ENCODE measurements at places on chromosomes 1 and 21.

DNA sequence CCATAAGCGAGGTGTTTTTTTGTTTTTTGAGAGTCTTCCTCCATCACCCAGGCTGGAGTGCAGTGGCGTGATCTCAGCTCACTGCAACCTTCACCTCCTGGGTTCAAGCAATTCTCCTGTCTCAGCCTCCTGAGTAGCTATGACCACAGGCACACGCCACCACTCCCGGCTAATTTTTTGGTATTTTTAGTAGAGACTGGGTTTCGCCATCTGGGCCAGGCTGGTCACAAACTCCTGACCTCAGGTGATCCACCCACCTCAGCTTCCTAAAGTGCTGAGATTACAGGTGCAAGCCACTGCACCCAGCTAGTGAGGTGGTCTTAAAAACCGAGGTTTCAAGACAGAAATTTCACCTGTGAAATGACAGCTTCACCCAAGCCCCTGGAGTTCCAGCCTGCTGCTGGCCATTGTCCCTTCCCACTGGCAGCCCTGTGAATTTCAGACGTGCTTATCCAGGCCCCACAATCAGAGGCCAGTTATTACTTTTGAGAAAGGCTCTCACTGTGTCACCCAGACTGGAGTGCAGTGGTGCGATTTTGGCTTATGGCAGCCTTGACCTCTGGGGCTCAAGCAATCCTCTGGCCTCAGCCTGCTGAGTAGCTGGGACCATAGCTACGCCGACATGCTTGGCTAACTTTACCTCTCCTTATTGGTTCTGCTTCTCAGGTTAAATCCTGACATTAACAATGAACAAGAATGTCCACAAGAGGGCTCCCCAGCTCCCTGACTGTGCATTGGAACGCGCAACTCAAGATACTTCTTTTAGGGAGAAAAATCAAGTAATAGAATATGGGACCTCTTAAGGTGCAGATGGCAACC is 19.4 kb downstream of the ENO1 start:
- no peak for DNase-seq

DNA sequence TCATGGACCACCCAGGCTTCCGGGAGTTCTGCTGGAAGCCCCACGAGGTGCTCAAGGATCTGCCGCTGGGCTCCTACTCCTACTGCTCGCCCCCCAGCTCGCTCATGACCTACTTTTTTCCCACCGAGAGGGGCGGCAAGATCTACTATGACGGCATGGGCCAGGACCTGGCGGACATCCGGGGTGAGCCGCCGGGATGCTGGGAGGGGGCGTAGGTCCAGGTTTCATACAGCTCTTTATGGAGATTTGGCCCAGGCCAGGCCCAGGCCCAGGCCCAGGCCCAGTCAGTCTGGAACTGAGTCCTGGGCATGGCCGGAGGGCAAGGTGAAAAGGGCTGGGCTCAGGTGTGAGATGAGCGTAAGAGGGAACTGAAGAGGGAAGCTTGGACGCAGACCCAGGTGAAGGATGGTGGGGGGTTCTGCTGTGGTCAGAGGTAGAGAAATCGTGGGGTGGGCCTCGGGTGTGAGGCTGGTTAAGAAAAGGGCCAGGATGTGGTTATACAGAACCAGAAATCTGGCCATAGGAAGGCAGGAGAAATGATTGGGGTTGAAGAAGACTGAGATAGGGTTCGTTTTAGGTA is 23.0 kb downstream of the DISP3 start:
- DNase-seq: no peak

DNA sequence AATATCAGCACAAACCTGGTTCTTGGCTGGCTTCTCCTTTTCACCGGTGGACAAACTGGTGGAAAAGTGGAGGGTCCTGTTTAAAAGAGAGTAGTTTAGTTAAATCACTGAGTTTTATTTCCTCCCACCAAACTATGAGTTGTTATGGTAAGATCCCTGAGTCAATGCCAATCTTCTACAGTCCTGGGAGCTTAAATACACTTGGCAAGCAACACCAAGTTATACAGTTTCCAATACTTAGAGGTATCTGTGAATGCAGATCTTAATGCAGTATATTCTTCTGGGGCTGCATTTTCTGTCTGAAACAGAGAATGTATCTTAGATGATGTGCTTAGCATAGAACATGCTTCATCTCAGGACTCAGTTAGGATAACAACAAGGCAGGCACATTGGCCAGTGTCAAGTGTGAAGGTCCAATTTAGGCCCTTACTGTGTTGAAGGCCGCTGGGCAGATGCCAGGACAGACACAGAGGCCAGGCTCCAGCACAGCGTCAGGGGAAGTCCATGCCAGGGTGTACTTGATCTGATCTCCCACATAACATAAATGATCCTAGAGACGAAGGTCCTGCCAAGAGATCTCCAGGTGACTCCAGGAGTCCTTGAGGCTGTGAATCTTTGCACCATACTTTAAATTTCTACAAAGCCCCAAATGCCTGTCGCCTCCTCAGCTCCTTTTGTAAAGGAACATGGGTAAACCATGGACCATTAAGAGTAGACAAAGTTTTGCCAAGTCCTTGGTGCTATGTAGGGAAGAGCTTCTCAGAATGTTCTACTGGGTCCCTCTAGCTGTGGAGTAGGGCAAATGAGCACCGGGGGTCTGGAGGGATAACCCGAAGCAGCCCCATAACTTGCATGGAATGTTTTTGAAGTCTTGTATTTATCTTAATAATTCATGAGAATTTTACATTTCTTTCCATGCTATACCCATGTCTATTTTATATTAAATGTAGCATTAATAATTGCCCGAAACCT is 76.8 kb downstream of the KCNJ15 start:
- no peak for DNase-seq

DNA sequence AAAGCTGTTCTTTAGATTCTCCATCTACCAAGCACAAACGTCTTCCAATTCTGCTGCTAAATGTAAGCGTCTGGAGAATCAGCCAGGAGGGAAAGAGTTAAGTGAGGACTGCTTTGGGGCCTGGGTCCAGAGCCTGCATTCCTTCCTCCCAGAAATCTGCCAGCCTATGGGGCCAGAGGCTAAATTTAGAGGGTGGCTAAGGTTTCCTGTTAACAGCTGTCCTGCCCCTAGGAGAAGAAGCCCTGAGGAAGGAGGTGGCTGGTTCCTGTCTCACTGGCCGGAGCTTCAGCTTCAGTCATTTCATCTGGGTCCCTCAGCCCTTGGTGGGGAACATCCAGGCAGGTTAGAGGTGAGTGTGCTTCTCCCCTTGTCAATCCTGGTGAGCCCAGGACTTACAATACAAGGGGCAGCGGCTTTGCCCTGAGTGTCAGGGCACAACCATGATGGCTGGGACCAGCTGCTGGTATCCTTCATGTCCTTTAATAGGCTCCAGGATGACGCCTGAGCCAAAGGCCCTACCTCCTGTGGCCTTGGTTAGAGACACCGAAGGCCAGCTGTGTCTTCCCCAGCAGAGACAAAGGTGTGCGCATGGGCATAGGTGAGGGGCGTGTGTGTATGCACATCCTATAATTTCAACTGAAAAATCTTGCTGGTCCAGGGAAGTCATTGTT is at the start of gene STYXL2:
Gene STYXL2 (plus strand): TSS at position 230 of the 671 bp plus-strand sequence. CDS start 775 bp downstream, outside the sequence.
- no peak for DNase-seq

DNA sequence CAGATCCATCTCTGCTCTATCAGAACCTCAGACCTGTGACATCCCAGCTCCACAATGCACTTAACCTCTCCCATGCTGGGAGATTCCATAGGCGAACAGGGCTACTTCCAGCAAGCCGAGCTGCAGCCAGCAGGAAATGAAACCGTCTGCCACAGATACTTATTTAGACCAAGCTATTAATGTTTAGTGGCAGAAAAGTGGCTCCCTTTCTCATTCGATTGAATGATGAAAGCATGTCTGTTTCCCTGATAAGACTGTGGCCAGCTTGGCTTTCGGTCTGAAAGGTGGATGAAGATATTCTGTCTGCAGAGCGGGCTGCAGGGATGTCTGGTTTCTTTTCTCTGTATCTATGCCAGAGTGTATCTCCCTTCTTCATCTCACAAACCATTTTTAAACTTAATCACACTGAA is 146.4 kb downstream of the GREM2 start:
- no peak for DNase-seq

DNA sequence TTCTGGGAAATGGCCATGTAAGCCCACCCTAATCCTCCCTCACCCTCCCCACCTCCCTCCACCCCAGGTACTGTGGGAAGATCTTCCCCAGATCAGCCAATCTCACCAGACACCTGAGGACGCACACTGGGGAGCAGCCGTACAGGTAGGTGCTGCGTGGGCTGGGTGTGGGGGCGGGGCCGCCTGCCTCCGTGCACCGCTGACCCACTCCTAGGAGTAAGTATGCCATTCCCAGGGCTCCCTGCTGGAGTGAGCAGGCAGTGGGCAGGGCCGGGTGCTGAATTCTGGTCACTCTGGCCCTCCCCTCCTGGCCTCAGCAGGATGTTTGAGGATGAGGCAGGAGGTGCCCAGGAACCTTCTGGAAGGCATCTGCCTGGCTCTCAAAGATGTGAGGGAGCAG is 35.9 kb upstream of the ARHGEF16 start:
- no peak for DNase-seq

DNA sequence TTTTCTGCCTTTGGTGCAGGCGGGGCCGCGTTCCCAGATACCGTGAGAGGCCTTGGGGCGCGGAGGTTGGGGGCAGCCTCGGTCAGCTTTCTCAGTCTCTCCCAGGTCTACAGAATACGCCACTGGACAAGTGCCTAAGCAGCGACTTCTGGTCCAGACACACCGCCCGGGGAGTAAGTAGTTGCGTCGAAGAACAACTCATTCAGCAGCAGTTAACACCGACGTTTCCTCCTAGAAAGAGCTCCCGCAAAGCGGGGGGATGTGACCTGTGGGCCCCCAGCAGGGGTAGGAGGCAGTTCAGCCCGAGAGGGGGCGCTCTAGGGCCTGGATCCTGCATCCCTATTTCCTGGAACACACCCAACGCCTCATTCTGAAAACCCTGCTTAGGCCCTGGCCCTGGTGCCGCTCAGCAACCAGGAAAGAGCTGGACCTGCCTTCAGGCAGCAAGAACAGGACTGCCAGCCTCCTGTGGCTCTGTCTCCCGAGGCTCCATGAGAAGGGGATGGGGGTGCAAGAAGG is 6.5 kb upstream of the BARHL2 start:
- no peak for DNase-seq

DNA sequence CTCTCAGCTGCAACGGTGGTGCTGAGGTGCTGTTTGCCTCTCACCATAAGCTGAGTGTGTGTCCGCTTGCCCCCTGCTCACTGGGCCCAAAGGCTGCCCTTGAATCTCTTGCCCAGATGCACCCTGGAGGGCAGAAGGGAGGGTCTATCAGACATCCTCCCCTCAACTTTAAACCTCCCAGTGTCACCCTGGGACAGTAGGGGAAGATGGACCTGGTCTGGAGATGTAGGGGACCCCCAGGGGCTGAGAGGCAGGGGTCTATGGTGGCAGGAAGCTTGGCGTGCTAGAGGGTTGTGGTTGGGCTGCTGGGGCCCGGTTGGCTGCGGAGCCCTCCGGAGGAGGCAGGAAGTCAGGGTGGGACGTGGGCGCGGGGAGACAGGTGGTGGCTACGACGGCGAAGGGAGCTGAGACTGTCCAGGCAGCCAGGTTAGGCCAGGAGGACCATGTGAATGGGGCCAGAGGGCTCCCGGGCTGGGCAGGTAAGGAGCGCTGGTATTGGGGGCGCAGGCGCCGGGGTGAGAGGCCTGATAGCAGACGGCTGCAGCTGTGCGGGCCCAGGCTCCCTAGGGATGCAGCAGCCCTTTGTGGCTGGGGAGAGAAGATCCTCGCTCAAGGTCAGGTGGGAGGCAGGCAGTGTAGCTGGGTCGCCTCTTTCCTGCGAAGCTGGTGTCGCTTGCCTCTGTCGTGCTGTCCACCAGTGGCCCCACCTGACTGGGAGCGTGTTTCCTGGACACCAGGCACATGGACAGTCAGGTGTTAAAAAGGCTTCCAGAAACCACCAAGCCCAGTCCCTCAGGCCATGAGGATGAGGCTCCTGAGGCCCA is at the start of gene LCK:
Gene LCK (plus strand): TSS at position 373 of the 824 bp plus-strand sequence. CDS start 23,065 bp downstream, outside the sequence.
- DNase-seq: no peak

DNA sequence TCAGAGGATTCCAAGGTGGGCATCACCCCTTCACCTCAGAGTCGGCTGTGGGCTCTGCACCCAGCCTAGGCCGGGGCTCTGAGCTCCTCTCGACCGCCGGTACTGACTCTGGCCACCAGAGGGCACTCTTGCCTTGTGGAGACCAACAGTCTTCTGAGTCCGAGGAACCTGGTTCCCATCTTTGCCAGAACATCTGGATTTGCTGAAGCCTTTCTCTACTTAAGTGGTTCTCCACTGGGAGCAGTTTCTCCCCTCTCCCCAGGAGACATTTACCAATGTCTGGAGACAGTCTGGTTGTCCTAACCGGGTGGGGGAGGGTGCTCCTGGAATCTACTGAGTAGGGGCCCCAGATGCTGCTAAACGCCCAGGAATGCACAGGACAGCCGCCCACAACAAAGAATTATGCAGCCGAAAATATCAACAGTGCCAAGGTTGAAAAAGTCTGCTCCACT is 9.4 kb downstream of the ETV3L start:
- DNase-seq: peak; percentile 88

DNA sequence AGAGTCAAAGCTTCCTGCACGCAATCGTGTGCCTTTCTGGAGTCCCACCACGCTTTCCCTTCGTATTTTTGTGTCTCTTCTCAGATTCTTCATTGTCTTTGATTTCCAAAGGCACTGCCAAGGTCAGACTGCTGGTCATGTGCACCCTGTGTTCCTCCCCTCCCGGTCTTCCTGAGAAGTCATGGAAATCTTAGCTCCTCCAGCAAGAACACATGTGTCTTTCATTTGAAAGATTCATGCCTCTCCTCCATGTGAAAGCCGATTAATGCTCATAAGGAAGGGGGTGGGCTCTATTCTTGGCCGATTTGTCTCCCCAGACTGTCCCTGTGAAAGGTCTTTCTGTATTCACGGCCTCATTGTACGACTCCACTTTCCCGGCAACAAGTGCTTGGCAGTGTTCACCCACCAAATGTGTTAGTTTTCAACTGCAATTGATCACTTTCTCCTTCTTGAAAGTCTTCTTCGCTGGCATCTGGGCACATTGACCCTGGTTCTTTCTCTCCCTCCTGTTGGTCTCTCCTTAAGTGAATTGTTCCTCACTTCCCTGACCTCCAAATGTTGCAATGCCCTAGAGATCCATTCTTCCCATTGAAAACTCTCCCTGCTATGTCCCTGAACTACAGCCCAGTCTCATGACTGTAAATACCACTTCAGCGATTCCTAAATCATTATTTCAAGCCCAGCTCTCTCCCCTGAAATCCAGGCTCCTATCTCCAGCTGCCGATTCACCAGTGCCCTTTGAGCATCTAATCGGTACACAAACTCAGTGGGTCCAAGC is 25.4 kb downstream of the MX2 start:
- DNase-seq: no peak
